SHP77 (cell line): ENCODE measurements at places on chromosomes 11 and 22.

GRCh38 chr22:29230972-29231875 lies 25.5 kb downstream of the EMID1 start:
- no peak for DNase-seq

DNA sequence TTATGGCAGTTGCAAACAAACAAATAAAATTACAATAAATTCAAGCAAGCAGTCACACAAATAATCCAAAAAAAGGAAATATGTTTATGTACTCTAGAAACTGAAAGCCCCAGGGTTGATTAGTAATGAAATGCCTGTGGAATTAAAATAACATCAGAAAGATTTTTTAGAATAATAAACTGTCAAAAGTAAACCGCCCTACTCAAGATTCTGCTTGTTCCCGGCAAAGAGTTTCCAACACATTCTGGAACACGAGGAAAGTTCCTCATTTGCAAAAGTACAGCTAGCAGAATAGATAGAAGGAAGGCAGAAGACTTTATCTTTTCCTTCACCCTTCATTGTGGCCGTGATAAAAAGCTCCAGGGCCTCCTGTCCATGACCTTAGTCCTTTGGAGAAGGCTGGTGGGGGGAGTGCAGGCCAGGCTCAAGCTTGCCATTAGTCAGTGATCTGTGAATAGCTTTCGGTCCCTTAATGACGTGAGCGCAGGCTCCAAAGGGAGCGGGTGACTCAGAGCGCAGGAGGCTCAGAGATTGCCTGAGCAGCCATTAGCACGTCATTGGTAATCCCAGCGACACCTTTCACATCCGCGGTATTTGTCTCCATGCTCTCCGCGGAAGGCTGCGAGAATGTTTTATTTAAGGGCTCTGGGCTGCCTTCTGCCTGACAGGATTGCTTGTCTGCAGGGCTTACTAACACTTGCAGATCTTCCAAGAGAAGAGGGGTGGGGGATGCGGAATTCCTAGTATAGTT lies 458.3 kb downstream of the METTL15 start:
- DNase-seq: peak; percentile 77

DNA sequence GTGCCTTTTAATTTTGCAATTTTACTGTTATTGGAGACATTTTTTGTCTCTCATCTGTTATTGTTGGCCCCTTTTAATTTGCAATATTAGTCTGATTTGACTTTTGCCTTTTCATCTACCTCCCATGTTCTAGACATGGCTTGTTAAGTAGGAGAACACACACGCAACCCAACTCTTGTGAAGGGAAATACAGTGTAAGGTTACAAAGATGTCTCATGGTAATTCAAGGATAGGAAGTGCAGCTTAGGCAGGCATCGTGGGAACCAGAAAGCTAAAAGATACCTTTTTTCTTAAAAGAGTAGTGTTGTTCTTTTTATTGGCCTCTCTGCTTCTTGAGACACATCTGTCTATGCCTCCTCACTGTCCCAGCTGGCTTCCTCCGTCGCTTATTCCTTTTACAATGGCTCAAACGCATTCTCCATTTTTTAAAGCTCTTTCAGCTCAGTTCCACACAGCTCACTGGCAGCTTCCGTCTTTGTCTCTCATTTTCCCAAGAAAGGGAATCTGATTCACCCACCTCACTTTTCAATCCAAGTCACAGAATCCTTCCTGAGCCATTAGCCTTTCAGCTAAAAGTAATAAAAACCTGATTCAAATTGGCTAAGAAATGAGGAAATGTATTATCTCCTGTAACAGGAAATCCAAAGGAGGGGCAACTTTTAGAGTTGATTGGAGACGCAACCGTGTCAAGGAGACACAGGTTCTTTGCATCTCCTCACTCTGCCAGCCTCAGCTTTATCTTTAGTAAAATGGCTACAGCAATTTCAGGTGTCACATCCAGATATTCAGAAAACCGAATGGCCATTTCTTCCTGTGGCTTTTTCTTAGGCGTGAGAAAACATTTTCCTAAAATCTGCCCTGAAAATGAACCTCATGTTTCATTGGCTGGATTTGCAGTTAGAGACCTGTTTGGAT lies 57.2 kb downstream of the SIK2 start:
- no peak for DNase-seq

DNA sequence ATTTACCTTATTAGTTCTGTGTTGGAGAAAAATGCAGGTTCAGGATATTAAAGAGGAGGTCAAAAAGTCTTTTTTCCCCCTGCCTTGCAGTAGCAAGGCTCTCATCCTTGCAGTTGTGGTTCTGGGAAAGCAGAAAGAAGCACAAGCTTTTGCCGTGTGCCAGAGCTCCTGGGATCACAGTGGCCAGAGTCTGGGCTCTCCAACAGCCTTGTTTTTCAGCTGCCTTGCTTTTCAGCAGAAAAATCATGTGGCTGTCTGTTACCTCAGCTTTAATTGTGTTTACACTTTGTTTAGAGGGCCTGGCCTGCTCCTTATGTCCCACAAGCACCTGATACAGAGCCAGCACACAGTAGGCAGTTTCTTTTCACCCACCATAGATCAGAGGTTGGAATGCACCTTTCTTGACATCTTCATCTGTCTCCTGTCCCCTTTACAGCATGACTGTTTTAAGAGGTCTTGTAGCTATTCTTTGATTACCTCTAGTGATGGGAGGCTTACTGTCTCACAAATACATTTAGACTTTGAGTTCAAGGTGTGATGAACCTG lies 67.5 kb downstream of the TEAD1 start:
- DNase-seq: no peak

DNA sequence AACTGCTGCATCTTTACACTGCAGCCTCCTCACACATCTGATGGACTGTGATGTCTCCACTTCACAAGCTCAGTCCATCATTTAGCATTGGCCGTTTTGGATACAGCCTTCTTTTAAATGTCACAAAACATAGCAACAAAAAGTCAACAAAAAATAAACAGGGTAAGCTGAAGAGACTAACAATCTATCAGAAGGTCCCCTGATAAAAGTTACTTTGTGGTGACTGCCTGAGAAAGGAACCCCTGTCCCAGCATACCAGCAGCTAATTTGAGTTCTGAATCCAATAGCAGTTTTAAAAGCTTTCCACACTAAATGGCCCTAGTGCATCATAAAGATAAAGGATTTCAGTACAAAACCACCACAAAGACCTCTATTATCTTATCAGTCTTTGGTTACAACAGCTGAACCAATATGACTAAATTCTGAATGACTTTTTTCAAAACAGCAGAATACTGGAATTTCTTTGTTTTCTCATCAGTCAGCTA lies 162.4 kb downstream of the SOX6 start:
- no peak for DNase-seq

DNA sequence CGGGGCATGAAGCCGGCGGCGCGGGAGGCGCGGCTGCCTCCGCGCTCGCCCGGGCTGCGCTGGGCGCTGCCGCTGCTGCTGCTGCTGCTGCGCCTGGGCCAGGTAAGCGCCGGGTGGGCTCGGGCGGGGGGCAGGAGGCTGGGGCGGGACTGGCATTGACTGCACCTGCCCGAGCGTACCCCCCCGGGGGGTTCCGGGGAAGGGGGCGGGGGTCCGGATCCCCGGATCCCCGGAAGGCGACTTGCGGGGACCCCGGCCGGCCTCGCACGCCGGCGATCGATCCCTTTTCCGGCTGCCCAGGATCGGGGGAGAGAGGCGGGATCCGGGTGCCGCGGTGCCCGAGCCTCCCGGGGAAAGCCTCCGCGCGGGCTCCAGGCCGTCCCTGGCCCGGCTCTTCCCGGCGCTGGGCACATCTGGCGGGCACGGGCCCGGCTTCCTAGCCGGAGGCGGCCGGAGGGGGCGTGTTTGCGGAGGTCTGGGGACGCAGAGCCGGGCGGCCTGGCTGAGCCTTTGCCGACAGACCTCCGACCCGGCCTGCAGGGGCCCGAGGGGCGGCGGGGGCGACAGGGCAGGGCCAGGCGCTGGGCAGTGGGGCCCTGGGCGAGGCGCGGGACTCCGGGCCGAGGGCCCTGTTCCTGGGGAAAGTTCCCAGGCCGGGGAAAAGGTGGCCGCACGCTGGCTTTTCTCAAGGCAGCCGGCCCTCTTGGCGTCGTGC lies 705 bp downstream of the PTPRJ start:
- DNase-seq: peak; percentile 24

- DNase-seq: no peak
Observed at GRCh38 chr22:45832959-45833580, 143.9 kb downstream of the WNT7B start.

- no peak for DNase-seq
Observed at GRCh38 chr22:27998511-27999410, 79.7 kb upstream of the PITPNB start.

DNA sequence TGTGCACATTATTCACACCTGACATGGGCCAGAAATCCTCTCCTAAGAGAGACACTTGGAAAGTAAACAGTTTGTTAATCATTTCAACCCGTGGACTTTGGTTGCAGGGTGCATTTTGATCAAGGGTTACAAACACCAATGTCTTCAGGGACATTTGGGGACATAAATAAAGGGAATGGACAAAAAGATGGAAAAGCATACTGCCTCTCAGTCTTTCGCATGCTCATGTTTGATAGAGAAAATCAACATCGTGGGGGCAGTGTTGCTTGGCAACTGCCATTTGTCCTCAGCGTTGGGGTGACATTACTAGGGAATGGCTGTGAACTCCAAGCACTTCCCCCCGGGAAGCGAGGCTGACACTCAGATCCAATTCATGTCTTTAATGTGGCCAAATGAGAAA lies 114.7 kb upstream of the OR4B1 start:
- no peak for DNase-seq
